ENCODE measurements at places on chromosomes 5 and 9.

- DNase-seq: no peak
Measured at GRCh38 chr5:81288021-81288433, 13.4 kb upstream of the ZCCHC9 start.

DNA sequence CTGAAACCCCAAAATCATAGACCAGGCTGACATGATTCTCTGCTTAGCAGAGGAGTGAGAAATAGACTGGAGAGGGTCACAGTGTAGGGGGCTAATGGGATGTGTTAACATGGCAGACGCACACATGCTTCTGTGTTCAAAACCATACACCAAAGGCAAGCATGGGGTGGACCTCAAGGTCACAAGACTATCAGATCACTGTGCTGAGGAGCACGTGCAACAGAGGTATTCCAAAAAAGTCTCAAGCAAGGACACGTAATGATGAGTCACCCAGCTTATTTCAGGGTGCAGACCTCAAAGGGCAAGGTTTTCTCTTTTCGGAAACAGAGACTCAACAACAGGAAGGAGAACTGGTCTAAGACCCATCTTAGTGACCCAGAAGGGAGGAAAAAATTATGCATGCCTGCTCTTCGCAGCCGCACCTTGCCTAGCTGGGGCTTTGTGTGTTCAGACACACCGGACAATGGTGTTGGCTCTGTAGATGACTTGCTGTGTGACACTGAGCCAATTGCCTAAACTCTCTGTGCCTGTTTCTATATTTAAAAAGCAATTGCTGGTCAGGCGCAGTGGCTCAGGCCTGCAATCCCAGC lies 20.3 kb downstream of the WHRN start:
- no peak for DNase-seq

- peak; percentile 19 for DNase-seq
Measured at GRCh38 chr5:33438996-33439395, 1.8 kb upstream of the TARS1 start.

- DNase-seq: no peak
Measured at GRCh38 chr9:123044586-123044985, 11.1 kb downstream of the GPR21 start.

DNA sequence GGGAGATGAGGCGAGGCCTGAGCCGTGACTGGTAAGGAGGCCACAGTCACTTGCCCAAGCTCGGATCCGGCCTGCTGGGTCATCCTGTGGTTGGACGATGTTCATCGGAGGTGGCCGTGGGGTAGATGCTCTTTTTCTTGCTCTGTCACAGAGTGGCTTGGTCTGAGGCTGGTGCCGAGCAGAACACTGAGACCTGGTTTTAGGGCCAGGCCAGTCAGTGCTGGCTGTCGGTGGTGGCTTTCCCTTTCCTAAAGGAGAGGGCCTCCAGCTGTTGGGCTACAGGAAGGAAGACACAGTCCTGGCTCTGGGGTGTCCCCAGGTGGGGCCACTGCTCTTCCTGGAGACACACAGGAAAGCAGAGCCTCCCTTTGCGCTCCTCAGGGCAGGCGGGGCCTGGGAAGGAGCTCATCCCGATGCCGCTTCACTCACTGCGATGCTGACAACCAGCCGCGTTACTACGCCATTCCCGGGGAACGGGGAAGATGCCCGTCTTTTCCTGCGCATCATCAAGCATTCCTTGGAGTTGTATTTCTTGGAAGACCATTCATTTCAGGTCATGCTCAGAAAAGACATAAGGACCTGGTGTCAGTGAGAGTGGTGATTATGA lies 254.8 kb upstream of the IRX4 start:
- no peak for DNase-seq

GRCh38 chr5:107439832-107440231 lies 230.9 kb downstream of the EFNA5 start:
- no peak for DNase-seq

DNA sequence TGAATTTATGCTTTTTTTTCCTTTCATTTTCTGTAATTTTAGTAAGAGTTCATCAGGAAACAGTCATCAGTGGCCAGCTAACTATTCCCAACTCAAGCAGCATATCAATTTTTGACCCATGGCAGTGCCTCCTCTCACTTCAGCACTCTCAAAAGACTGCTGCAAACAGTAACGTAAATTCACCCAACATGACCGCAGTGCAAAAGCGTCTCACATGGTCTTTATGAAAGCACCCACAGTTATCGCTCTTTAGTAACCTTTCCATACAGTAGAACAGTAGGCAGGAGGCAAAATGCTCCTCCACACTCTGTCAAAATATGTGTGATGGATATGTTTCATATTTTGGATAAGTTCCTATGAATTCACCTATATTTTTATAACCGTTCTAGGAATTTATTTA lies 48.6 kb downstream of the PARP8 start:
- no peak for DNase-seq

- no peak for DNase-seq
Measured at GRCh38 chr5:180129291-180130190, 58.0 kb upstream of the RNF130 start.

GRCh38 chr9:1956958-1957357 lies 58.2 kb upstream of the SMARCA2 start:
- DNase-seq: no peak

DNA sequence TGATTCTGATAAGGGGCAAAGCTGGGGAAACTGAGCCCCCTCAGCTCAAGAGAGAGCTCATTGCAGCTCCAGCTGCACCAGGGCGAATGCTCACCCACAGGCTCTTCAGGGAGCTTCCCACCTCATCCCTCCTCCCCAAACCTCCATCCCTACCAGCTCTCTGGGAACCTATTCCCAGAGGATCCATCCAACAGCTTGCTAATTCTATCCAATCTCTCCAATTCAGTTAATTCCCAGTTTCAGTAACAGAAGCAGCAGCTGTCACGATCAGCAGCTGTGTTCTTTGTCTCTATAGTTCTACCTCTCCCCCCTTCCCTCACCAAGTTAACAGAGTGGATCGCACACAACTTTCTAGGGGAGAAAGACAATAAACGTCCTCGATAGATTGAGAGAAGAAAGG lies 135.5 kb upstream of the EFNA5 start:
- DNase-seq: no peak

GRCh38 chr5:14380712-14381111 lies 200.9 kb upstream of the OTULINL start:
- no peak for DNase-seq

GRCh38 chr5:109453251-109453650 lies 43.5 kb upstream of the PJA2 start:
- no peak for DNase-seq

GRCh38 chr9:125479846-125480615 lies 218.4 kb downstream of the GAPVD1 start:
- no peak for DNase-seq

DNA sequence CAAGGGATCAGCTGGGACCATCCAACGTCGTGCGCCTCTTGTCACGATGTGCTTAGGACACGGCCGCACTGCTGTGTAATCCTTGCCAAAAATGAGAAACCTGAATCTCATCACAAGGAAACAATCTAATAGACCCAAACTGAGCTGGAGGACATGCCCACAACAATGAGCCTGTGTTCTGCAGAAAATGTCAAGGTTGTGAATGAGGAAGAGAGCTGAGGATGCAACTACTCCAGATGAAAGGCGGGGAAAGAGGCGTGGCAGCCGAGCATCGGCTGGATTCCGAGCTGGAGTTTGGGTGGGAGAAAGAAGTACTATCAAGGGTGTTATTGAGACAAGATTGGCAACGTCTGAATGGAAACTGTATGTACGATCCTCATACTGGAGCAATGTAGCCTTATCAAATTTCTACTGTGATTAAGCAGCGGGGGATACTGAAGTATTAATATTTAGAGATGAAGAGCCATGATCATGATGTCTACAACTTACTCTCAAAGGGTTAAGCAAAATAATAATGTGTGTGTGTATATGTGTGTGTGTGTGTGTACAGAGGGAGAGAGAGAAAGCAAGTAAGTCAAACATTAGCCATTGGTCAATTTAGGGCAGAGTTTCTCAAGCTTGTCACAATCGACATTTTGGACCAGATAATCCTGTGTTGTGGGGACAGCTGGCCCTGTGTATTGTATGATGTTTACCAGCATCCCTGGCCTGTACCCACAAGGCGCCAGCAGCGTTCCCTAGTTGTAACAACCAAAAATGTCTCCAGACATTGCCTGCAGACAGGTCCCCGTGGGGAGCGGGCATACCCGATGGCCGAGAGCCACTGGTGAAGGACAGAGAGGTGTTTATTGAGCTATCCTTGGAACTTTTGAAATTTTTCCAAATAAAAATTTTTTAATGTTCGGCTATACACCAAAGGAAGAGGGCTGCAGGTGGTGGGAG lies 46.5 kb downstream of the DUSP1 start:
- no peak for DNase-seq

DNA sequence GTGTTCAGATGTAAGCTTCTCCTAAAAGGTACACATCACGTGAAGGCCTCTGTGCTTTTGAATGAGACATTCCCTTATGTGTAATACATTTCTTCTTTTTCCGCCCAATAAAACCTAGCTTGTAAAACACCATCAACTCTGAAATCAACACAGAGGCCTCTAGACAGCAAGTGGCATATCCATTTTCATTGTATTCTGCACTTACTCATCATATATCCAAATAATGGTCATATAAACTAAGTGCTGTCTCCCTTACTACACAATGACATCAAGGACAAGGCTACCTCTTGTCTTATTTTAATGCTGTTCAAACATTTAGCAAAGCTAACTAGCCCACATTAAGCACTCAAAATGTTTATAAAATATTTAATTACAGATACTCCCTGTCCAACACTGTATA lies 108.5 kb downstream of the ELAVL2 start:
- DNase-seq: no peak

GRCh38 chr5:65191554-65192135 lies 290.1 kb downstream of the ADAMTS6 start:
- DNase-seq: no peak

- DNase-seq: peak; percentile 91
Measured at GRCh38 chr5:134524826-134525682, at the start of gene JADE2. Gene JADE2, plus strand, starts transcription at chr5:134525670. Its CDS starts 10,188 bp downstream, at chr5:134535858.

GRCh38 chr9:114822708-114823107 lies 16.9 kb upstream of the TNFSF15 start:
- no peak for DNase-seq

GRCh38 chr9:26361010-26361409 lies 531.6 kb downstream of the CAAP1 start:
- DNase-seq: no peak

GRCh38 chr9:129726322-129727160 lies 26.3 kb downstream of the PTGES start:
- peak; percentile 35 for DNase-seq

DNA sequence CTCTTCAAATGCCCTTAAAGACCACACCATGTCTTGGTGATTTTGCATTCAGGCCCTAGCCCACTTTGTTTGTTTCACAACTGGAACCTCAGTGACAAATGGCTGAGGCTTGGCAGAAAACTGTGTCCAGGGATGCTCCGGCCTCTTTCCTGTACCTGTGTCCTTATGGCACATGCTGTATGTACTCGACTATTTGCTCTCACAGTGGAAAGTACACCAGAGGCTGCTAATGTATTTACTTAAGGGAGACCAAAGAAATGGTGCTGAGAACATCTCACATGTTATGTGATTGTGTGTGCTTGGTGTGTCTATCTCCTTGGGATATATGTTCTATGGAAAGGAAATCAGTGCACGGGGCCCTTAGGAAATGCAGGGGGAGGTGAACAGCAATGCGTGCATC lies 263.3 kb downstream of the GADD45G start:
- DNase-seq: no peak

GRCh38 chr5:131460133-131460532 lies 174.9 kb downstream of the RAPGEF6 start:
- no peak for DNase-seq

DNA sequence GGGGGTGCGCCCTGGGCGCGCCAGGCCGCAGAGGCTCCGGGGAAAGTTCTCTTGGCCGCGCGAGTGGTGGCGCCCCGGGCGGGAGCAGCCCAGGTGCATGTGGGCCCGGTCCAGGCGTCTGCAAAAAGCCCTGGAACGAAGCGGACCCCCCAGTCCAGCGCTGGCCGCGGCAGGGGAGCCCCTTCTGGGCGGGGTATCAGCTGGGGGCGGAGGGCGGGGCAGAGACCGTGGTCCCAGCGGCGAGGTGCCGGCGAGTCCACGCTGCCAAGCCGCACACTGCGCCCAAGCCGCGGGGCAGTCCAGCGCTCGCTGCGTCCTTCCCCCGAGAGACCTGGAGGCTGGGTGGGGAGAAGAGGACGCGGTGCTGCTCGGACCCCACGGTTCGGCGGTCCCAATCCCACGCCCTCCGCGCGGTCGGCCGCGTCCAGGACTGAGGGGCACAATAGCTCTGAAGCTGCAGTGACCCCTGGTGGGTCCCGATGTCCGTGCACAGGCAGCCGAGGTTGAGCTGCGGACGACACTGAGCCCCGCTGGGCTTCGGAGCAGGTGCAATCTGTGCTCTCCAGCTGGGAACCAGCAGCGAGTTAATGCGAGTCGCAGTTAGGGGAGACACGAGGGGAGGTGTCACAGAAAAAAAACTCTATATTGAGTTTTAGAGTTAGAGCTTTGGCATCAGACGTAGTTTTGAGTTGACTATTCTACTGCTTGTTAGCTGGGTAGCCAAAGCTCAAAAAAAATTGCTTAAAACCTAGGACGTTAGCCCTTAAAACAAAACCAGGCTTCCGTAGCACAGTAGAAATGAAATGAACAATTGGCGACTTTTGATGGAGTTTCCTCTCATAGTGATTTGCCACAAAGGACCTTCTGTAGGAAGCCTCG lies 1.1 kb upstream of the EPB41L4A start:
- peak; percentile 73 for DNase-seq

DNA sequence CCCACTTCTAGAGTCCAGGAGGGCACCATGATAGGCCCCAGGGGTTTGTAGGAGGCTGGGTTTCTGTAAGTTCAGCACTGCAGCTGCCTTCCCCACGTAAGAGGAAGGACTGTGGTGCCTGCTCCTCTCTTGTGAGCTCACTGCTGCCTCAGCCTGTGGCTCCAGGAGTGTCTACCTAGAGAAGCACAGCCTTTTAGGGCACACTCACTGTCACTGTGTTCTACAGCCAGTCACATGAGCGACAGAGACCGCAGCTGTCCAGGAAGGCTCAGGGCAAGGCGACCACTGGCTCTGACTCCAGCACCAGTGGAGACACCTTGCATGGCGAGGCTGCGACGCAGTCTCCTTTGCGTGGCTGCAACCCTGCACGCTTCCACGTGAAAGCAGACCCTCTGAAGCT lies 72.8 kb downstream of the OTULIN start:
- no peak for DNase-seq

DNA sequence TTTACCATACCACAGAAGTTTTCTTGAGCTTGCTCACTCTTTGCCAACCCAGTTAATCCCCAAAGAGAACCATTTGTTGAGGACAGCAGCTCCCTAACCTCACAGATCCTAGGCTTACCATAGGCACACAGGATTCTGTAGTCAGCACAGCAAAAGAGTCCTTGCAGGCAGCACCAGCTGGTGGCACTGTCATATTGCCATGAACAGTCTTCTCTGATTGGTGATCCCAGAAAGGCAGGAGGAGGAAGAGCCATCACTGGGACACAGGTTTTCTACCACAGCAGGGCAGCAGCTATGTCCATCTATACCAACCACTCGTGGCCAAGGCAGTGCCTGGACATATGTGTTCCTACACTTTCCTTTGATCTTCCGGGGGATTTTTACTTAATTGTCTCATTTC lies 297.1 kb upstream of the CD180 start:
- DNase-seq: peak; percentile 68

DNA sequence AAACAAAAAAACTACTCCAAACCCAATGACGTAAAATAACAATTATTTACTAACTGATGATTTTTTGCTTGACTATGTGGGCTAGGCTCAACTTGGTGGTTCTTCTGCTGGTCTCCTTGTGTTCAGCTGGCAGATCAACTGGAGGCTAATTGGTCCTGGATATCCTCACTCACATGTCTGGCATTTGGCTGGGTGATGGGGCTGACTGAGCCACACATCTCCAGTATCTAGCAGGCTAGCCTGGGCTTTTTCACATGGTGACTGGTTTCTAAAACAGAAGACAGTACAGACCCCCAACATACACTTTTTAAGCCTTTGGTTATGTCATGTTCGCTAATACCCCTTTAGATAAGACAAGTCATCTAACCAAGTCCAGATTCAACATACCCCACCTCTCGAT lies 104.7 kb upstream of the PRRC1 start:
- no peak for DNase-seq

All from small intestine (tissue), 16 donors.